ENCODE measurements at places on chromosomes 5 and 9. TPM values are rescaled to one million over a fixed set of nuclear protein-coding genes. Genes with fewer than 3 reads are reported as not detected.

Gene TMEM215
- not detected for total RNA-seq

Gene LURAP1L
- 20.2 TPM for total RNA-seq

Gene PCDHA5
- total RNA-seq, result 2.3 TPM

DNA sequence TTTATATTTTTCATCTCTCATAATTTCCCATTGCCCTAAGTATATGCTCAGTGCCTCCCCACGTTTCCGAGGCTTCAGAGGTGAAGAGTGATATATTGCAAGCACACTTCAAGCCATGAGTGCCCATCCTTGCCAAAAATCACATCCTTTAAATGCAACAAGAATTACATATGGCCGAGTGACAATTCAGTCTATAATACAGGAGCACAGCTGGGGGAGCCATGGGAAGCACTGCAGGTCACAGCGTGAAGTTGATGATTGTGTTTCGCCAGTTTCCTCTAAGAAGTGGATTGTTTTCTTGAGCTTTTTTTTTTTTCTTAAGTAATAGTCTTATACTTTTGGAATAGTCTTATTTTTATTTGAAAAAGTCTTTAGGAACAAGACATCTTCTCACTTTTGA lies 61.1 kb downstream of the MTRR start:
- H3K36me3 ChIP-seq, result no peaks in the 10 kb centered on the region
- no peaks in the 10 kb centered on the region for H3K4me1 ChIP-seq
- no peak overlapping the region for H3K4me3 ChIP-seq

- H3K27me3 ChIP-seq, result no peaks in the 10 kb centered on the region
These were observed 12.5 kb upstream of the CCNJL start for GRCh38 chr5:160324886-160325285.

GRCh38 chr9:16138561-16139491 lies 586.0 kb downstream of the CCDC171 start:
- DNase-seq, result no peak
- no peak overlapping the region for H3K27ac ChIP-seq
- H3K36me3 ChIP-seq, result no peaks in the 10 kb centered on the region
- H3K27me3 ChIP-seq, result no peaks in the 10 kb centered on the region
- no peak overlapping the region for H3K4me3 ChIP-seq

DNA sequence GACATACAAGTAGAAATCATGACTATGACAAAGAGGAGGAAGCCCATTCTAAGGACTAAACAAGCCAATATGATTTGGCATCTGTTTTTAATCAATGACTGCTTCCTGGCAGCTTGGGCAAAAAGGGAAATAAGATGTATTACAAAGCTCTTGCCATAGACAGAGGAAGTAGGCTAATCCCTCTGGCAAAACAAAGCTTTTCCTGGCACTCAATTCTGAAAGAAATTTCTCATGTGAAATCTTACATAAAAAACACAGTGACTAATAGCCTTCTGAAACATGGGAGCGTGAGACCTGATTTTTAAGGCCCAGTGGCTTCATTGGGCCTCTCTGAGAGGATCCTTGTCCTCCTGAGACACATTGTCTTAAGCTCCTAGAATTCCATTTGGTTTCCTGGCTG lies 93.6 kb downstream of the COL23A1 start:
- no peaks in the 10 kb centered on the region for H3K36me3 ChIP-seq
- DNase-seq, result no peak
- no peaks in the 10 kb centered on the region for H3K27me3 ChIP-seq
- H3K4me3 ChIP-seq, result no peak overlapping the region
- H3K27ac ChIP-seq, result no peak overlapping the region
- H3K4me1 ChIP-seq, result no peaks in the 10 kb centered on the region

DNA sequence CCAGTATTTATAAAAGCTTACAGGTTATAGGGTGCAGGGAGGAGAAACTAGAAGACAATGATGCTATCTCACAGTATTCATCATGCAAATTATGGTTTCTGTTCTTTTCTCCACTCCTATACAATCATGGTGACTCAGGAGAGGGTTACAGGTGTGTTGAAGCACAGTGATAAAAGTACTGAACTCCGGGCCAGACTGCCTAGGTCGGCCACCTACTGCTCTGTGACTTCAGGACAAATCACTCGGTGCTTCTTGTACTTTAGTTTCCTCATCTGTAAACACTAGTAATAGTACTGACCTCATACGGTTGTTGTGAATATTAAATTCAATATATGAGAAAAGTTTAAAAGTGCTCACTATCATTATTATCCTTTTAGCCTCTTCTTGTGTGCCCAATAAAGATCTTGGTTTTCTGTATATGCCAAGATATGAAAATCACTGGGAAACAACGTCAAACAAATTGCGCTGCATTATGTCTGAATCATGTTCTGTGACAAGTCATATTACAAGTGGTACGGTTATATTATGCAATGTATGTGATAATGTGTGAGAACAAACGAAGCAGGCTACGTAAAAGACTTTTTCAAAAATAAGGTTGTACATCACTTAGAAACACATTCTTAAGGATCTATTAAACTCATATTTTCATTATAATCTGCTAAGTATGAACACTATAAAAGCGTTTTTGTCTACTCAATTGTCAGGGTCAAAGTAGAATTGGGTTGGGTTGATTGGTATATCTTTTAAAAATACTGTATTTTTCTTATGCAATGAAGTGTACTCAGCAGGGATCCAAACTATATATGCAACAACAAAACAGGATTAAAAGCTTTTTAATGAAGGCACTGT lies 153.3 kb downstream of the EFNA5 start:
- H3K4me3 ChIP-seq, result no peak overlapping the region
- H3K27ac ChIP-seq, result no peak overlapping the region
- no peak for DNase-seq
- no peaks in the 10 kb centered on the region for H3K27me3 ChIP-seq
- H3K36me3 ChIP-seq, result no peaks in the 10 kb centered on the region
- H3K4me1 ChIP-seq, result no peaks in the 10 kb centered on the region

DNA sequence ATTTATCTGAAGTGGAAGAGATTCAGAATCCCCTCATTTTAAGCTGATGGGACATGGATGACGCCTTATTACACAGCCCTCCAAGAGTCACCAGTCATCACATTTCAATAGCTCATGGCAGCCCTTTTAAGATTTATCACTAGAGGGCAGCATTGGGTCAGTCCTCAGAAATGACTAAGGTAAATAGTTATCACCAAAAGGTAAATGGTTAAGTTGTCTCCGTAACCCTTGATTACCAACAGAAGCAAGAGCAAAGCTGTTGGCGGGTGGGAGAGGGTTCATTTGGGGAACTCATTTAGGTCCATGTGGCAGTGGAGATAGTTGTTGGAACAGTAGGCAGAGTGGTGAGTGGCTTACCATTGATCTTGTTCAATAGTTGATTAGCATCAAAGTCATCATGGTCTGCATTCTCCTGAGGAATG lies 12.0 kb upstream of the C9 start:
- no peaks in the 10 kb centered on the region for H3K36me3 ChIP-seq
- DNase-seq, result peak; percentile 51
- no peak overlapping the region for H3K27ac ChIP-seq
- no peaks in the 10 kb centered on the region for H3K27me3 ChIP-seq

GRCh38 chr5:131209506-131210150 lies 38.9 kb downstream of the LYRM7 start:
- DNase-seq, result no peak
- no peaks in the 10 kb centered on the region for H3K4me1 ChIP-seq
- H3K36me3 ChIP-seq, result no peaks in the 10 kb centered on the region
- no peaks in the 10 kb centered on the region for H3K27me3 ChIP-seq
- no peak overlapping the region for H3K4me3 ChIP-seq

DNA sequence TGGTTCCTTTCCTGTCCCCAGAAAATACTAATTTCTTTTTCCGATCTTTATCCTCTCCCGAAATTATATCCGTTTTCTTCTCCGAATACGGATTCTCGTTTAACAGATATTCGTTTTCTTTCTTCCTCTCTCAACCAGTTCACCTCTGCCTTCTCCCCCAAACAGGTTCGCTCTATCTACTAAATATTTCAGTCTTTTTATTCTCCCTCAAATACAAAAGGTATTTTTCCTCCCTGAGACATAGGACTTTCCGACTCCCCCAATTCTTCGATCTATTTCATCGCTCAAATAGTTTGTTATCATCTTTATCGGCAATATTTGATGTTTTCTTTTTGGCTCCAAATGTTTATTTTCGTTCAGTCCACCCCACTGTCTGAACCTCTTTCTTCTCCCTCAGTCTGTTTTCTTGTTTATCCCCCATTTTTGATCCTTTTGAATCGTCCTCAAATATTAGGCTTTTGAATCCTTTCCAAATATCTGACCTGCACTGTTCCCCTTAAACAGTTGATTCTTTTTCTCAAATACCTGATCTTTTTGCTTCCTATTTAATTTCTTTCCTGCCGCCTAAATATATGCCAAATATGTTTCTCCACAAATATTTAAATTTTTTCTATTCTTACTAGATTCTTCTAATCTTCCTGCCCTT lies 4.4 kb downstream of the PITX1 start:
- H3K27me3 ChIP-seq, result peaks cover 66% of the 10 kb centered on the region
- H3K4me3 ChIP-seq, result no peak overlapping the region
- H3K27ac ChIP-seq, result no peak overlapping the region
- H3K4me1 ChIP-seq, result peaks cover 43% of the 10 kb centered on the region
- H3K36me3 ChIP-seq, result no peaks in the 10 kb centered on the region

- DNase-seq, result no peak
- no peaks in the 10 kb centered on the region for H3K4me1 ChIP-seq
- no peaks in the 10 kb centered on the region for H3K36me3 ChIP-seq
- H3K27ac ChIP-seq, result no peak overlapping the region
- H3K4me3 ChIP-seq, result no peak overlapping the region
- H3K27me3 ChIP-seq, result no peaks in the 10 kb centered on the region
These were observed 31.6 kb downstream of the TMEM161B start for GRCh38 chr5:88236866-88237642.

DNA sequence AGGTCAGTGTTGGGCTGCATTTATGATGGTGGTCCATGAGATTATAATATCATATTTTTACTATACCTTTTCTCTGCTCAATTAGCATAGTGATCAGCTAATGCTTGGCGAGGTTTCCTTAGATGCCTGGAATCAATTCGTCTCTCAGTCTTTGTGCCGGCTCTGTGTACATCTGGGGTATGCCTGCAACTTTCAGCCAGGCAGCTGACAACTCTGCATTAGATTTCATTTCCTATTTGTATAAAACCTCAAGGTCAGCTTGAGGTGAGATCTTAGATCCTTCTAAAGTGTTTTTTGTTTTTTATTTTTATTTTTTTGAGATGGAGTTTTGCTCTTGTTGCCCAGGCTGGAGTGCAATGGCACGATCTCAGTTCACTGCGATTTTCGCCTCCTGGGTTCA lies 86.8 kb downstream of the MELK start:
- no peaks in the 10 kb centered on the region for H3K27me3 ChIP-seq
- DNase-seq, result no peak
- H3K27ac ChIP-seq, result no peak overlapping the region
- H3K36me3 ChIP-seq, result no peaks in the 10 kb centered on the region
- no peaks in the 10 kb centered on the region for H3K4me1 ChIP-seq

GRCh38 chr5:53446908-53447307 lies 33.5 kb upstream of the FST start:
- H3K4me3 ChIP-seq, result no peak overlapping the region
- H3K27ac ChIP-seq, result no peak overlapping the region
- no peaks in the 10 kb centered on the region for H3K4me1 ChIP-seq

GRCh38 chr5:172849606-172850453 lies 15.8 kb downstream of the ERGIC1 start:
- H3K4me3 ChIP-seq, result no peak overlapping the region
- H3K27ac ChIP-seq, result no peak overlapping the region
- no peaks in the 10 kb centered on the region for H3K36me3 ChIP-seq
- H3K4me1 ChIP-seq, result peaks cover 49% of the 10 kb centered on the region

DNA sequence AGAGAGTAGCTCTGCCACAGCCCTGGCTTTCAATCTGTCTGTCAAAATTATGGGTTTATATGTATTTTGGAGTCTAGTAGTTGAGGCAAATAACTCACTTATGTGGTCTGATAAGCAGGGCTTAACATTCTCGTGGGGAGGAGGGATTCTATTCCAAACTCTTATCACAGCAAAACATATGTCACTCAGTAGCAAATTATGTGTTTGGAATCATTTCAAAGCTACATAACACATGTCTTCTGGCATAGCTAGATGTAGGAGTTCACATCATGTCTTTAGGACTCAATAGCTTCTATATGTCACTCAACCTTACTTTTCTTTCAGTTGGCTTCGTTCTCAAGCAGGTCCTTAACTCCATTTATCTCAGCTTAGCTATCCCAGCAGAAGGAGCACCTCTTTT lies 144.5 kb upstream of the SEMA6A start:
- H3K4me1 ChIP-seq, result no peaks in the 10 kb centered on the region
- H3K4me3 ChIP-seq, result no peak overlapping the region
- H3K27ac ChIP-seq, result no peak overlapping the region
- no peaks in the 10 kb centered on the region for H3K36me3 ChIP-seq
- no peak for DNase-seq

Measured in body of pancreas (tissue), 4 donors.